ENCODE measurements at places on chromosomes 16 and 17.

GRCh38 chr17:44176671-44177501, 6.4 kb downstream of the ASB16 start:
- DNase-seq, result no peak

GRCh38 chr16:66596986-66597848, 7.3 kb upstream of the CMTM3 start:
- no peak for DNase-seq

DNA sequence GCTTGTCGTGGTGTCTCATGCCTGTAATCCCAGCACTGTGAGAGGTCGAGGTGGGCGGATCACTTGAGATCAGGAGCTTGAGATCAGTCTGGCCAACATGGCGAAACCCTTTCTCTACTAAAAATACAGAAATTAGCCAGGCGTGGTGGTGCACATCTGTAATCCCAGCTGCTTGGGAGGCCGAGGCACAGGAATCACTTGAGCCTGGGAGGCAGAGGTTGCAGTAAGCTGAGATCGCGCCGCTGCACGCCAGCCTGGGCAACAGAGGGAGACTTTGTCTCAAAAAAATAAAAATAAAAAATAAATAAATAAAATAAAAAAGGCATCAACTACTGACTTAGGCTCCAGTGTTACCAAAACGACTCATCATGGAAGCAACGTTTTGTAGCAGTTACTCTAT, 115.5 kb downstream of the PLCG2 start:
- DNase-seq, result no peak

GRCh38 chr16:86786338-86786737, 208.0 kb downstream of the FOXL1 start:
- no peak for DNase-seq

GRCh38 chr17:70446446-70446845, 277.1 kb downstream of the KCNJ2 start:
- DNase-seq, result no peak

GRCh38 chr17:42850954-42851353, at the start of gene AOC3:
Gene AOC3 (plus strand): TSS chr17:42851199. CDS start chr17:42851344, 145 bp downstream.
- DNase-seq, result no peak

GRCh38 chr16:54244061-54244886, 42.3 kb downstream of the IRX3 start:
- DNase-seq, result no peak

- no peak for DNase-seq
Observed at GRCh38 chr16:19578378-19578971, 23.0 kb downstream of the VPS35L start.

GRCh38 chr17:78474614-78475146, 96.2 kb downstream of the PGS1 start:
- no peak for DNase-seq

- no peak for DNase-seq
Observed at GRCh38 chr17:4808378-4808767, 1.4 kb downstream of the PLD2 start.

DNA sequence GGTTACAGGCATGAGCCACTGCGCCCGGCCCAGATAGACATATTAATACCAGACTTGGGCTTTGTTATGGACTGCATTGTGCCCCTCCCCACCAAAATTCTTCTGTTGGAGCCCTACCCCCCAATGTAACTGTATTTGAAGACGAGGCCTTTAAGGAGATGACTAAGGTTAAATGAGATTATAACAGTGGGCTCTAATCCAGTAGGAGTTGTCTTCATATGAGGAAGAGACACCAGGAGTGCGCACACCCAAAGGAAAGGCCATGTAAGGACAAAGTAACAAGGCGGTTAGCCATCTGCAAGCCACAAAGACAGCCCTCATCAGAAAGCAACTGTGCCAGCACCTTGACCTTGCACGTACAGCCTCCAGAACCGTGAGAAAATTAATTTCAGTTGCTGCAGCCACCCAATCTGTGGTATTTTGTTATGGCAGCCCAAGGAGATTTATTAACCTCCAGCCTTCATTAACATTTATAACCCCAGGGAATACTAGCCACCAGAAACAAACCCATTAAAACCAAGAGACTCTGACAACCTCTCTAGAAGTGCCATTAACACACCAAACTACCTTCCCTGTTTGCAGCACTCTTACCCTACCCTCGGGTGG, 107.6 kb downstream of the TTC19 start:
- DNase-seq, result no peak

DNA sequence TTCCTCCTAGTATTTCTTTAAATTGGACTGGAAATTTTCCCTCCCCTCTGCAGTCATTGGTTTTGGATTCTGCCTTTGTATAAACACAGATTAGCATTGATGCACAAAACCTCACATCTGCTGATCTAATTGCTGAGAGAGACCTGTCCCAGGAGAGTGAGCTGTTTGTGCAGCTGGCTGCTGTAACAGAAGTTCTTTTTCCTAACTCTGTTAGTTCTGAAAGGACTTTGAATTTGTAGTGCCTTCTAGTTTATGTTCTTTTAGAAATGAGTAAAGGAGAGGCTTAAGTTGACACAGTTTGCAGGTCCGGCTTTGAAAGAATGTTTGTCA, 45.2 kb upstream of the KPNB1 start:
- no peak for DNase-seq

GRCh38 chr17:74444406-74444805, 12.5 kb downstream of the GPRC5C start:
- DNase-seq, result no peak

- no peak for DNase-seq
Observed at GRCh38 chr17:63775420-63775819, 1.4 kb downstream of the DDX42 start.

GRCh38 chr16:85491058-85491771, 121.9 kb upstream of the GSE1 start:
- peak; percentile 14 for DNase-seq

GRCh38 chr16:9235867-9236266, 144.4 kb downstream of the HAPSTR1 start:
- no peak for DNase-seq

DNA sequence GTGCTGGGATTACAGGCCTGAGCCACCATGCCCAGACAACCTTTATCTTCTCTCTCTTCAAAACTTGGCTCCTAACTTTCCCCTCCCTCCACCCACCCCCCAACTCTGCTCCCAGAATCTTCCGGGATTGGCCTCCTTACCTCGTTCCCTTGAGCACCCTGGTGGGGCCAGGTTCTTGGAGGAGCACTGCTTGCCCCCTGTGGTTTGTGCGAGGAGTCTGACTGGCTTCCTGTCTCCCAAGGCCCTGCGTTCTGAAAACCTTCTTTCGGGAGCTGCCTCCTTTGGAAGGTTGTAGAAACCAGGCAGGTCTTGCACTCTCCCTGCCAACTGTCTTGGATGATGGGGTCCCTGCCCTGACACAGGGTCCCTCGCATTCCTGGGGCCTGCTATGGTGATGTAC, 19.8 kb downstream of the PLXDC1 start:
- no peak for DNase-seq
